ENCODE measurements at places on chromosomes 3 and 15.
A peak's percentile ranks its signal among the peaks of the same experiment; 100 is the strongest.

DNA sequence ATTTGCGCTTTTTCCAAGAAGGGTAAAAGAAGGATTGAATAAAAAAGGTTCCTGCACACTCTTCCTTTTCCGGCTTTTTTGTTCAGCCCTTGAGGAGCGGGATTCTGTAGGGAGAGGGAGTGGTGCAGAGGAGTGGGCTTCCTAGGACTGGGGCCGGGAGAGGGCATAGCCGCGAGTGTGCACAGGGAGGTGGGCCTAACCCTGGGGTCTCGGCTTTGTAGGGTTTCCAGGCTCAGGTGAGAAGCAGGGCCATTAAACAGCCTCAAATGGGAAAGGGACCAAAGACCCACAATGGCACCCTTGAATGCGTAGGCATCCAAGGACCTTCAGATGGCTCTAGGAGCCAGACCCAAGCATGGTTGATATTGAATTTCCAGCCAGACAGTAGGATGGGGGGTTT, 35.4 kb upstream of the RAB6B start:
- no peak for DNase-seq

GRCh38 chr3:89025185-89025584, 82.2 kb upstream of the EPHA3 start:
- no peak for DNase-seq

DNA sequence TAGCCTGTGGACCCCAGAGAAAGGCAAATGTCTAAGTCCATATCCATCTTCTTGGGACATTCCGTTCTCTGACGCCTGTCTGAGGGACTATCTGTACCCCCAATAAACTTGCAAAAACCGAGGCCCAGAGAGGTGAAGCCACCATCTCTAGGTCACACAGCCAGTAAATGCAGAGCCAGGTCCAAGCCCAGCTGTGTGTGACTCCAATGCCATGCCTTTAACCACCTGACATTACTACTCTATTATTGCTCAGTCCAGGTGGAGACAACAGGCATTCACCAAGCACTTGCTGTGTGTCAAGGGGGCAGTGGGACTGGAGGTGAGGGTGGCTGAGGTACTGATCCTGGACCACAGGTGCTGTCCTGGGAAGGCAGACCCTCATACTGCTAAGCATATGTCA, 25.4 kb downstream of the CYP8B1 start:
- DNase-seq = no peak

- peak; percentile 25 for DNase-seq
Observed at GRCh38 chr15:64574301-64575017, 114.1 kb downstream of the ZNF609 start.

GRCh38 chr3:183911763-183912506, 27.3 kb upstream of the PARL start:
- DNase-seq = no peak

- DNase-seq = no peak
Observed at GRCh38 chr3:148510116-148510515, 187.6 kb upstream of the AGTR1 start.

GRCh38 chr3:171797265-171797679, 13.0 kb downstream of the PLD1 start:
- DNase-seq = no peak

GRCh38 chr3:194937882-194938321, 252.2 kb downstream of the FAM43A start:
- DNase-seq = no peak

DNA sequence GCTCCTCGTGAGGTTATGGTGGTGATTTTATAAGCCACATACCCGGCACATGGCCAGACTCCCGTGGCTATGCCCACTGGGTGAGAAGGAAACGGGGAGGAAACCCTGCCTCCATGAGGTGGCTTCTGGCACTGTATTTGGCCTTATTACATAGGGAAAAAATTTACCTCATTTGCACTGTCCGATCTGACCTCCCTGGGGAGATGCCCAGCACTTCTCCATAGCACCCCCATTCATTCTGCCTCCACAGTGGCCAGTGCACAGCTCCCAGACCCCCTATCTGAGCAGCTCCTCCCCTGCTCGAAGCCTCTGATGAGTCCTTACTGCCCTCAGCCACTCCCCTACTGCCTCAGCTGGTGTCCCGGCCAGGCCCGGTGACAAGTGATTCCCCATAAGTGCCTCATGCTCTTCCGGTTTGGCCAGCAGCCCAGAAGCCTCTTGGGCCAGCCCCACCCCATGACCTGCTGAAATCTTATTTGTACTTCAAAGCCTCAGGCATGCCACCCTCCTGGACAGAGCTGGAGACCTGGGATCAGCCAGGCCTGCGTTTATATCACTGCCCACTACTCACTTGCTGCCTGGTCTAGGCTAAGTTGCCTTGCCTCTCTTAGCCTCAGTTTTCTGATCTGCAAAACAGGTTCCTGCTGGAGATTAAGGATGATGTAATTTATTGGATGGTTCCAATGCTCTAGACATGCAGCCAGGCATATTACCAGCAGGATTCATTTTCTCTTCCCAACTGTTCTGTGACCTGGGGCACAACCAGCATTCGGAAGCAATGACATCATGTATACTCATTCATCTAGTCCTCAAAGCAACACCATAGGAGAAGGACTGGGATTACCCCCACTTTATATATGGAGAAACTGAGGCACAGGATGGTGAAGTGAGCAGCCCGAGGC, 30.6 kb upstream of the SLC6A6 start:
- DNase-seq = peak; percentile 80

- DNase-seq = no peak
Observed at GRCh38 chr3:63764511-63764910, 54.6 kb upstream of the C3orf49 start.

DNA sequence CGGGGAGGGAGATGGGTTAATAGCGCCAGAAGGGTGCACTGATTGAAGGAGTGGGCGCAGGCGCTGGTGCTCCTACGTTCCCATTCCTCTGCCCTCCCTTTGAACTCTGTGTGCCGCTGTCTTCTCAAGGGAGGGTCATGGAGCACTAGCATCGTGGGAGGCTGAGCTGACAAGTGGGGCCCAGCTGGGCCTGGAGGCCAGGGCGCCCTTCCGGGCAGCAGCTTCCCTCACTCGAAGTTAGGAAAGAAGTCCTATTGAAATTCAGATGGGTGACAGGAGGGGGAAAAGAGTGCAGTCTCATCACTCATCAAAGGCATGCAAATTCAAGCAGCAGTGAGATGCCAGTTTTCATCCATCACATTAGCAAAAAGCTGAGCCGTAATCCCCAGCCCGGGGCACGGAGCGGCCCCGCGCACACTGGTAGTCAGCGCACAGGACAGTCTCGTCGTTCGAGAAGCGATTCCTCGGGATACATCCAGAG, 128.2 kb downstream of the LRRK1 start:
- no peak for DNase-seq

- DNase-seq = no peak
Observed at GRCh38 chr15:31336593-31337295, 10.1 kb downstream of the KLF13 start.

DNA sequence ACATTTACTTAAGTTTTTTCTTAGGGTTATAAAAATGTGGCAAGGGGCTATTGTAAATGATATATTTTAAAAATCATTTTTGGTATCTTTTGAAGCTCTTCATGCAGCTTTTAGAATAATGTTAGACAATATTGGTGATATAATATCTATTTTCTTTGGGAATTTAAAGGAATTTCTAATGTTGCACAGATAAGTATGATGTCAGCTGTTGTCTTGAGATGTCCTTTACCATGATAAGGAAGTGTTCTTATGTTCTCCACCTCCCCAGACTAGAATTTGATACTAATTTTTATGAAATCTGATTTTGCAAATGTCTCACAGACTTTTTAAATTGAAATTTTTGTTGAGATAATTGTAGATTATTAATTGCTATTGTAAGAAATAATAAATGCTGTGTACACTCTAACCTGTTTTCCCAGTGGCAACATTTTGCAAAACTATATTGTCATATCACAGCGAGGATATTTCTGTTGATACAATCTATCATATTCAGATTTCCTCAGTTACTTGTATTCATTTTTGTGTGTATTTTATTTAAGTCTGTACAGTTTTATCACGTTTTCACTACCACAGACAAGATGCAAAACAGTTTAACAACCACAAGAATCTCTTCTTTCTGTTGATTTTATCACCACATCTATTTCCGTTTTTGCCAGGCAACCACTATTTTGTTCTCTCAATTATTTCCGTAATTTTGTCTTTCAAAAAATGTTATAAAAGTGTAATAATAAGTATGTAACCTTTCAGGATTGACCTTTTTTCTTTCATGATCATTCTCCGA, 55.4 kb downstream of the SPRED1 start:
- no peak for DNase-seq

- DNase-seq = peak; percentile 68
Observed at GRCh38 chr3:57803647-57804081, 47.6 kb downstream of the SLMAP start.

GRCh38 chr15:73571346-73571745, 61.8 kb downstream of the NPTN start:
- DNase-seq = no peak

GRCh38 chr15:62953496-62954045, 89.0 kb upstream of the TPM1 start:
- no peak for DNase-seq

DNA sequence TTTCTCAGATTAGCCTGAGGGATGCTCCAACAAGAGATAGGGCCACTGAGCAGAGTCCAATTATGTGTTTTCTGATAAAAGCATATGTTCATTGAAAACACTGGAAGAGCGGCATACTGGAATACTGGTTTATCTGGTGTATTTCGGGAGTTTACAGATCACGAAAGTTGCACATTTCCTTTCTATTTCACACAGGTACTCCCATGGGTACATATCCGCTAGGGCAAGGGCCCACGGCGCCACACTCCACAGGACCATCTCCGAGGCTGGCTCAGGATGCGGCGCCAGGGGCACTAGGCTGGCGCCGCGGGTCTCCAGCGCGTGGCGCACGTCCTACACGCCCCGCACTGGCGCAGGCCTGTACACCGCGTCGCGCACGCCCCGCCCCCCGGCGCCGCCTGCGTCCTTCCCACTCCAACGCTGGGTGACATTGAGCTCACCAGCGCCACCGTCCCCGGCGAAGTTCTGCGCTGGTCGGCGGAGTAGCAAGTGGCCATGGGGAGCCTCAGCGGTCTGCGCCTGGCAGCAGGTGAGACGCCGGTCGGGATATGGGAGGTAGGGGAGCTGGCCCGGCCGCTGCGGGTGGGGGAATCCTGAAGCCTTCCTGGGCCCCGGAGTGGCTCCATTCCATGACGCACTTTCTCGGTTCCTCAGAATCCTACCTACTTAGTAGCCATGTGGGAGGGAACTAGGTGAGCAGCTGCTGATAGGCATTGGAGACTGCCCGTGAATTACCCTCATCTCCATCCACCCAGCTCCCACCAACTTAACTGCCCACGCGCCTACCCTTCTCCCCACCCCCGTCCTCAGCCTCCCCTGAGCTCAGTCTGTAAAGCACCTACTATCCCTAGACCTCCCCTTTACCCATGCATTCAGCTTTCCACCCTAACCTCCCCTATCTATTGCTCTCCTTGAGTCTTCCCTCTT, at the start of gene FAM162A:
TSS of gene FAM162A (plus strand) at position 412 of the 927 bp plus-strand sequence. CDS start at position 496, 84 bp downstream.
- DNase-seq = peak; percentile 85

- DNase-seq = peak; percentile 28
Observed at GRCh38 chr3:129481766-129482332, 41.8 kb downstream of the IFT122 start.

GRCh38 chr15:58490086-58490887, 58.5 kb downstream of the LIPC start:
- no peak for DNase-seq
